NCI-H1048 (cell line): ENCODE measurements at places on chromosomes 12 and 14.

- no peak for DNase-seq
Observed at GRCh38 chr12:54338698-54339296, 13.9 kb downstream of the COPZ1 start.

GRCh38 chr14:22268875-22269274 is 320.1 kb downstream of the DAD1 start:
- no peak for DNase-seq

DNA sequence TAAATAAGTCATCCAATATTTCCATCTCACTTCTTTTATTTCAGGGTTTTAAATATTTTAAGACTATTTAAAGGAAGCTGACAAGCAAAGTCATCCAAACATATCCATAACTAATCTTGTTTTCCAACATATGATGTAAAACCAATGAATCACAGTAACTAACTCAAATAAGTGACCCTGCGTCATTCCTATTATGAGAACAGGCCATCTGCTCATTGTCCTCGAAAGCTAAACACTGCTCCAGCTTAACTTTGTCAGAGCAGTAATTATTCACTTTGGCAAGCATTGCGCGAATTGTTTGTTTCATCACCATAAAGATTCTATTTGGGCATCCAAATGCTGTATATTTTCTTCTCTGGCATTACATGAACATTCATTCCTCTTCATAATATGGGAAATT is 99.1 kb downstream of the CAPZA3 start:
- DNase-seq: no peak

- DNase-seq: no peak
Observed at GRCh38 chr12:29562110-29562804, 64.8 kb upstream of the OVCH1 start.

- DNase-seq: no peak
Observed at GRCh38 chr12:98053202-98053601, 462.2 kb upstream of the TMPO start.

GRCh38 chr12:128611736-128612135 is 212.0 kb downstream of the SLC15A4 start:
- DNase-seq: no peak

DNA sequence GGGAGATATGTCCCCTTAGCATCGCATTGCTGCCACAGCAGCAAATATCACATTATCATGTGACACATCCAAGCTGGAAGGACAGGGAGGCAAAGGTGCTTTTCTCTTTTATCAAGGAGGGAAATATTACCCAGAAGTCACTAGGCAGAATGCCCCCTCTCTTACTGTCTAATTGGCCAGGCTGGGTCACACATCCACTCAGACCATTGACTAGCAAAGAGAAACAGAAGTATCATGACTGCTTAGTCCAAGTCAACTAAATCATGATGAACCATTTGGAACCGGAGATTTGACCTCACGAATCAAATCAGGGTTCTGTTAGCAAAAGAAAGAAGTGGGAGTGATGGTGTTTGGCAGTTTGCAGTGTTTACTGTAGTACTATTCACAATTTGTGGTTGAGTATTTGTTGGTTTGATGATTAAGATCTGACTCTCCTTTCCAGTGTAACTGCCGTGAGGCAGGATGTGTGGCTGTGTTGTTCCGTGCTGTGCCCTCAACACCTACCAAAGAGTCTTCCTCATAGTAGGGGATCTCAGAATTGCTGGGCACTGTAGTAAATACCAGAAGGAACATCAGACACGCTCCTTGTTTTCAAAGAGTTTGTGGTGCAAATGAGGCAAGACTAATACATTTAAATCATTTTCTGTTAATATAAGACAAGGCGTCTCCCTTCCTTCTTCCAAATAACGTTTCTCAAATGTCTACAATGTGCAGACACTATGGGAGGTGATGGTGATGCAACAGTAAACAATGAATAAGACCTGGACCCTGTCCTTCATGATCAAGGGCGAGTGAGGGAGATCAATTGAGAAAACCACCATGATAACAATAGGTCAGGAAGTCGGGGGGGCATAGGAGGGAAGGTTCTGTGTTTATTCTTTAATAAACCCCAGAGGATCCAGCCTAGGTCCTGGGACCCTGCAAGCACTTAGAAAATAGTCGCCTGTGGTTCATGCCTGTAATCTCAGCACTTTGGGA is 194.4 kb upstream of the CRY1 start:
- DNase-seq: no peak

- DNase-seq: no peak
Observed at GRCh38 chr14:71709987-71710386, 222.2 kb upstream of the RGS6 start.
